ENCODE measurements at places on chromosomes 1 and 21. TPM values are rescaled to one million over a fixed set of nuclear protein-coding genes. Genes with fewer than 3 reads are reported as not detected.

Gene MAP3K7CL
- 3.0 TPM for total RNA-seq

Gene ASCL5
- total RNA-seq = not detected

Gene LORICRIN
- total RNA-seq = not detected

Gene LIPI
- total RNA-seq = not detected

DNA sequence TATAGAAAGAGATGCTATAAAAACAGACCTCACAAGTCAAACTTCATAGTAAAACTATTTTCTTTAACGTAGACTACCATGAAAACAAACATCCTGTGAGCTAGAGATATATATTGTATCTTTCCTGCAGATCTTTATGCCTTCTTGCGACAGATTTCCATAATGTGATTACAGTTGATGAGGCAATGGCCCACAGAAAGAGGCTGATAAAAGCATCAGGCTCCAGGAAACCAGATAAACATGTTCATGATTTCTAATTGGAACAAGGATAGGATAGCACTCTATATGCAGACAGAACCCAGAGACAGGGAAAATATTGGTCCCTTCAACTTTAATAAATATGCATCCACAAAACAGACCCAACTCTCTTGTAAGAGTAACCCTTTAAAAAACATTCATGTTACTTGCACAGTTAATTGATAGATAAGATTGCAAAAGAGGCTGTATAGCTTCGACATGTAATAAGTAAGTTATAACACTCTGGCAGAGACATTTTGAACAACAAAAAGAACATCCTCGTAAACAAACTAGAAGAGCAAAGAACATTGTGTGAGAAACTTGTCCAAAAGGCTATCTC, 329.4 kb downstream of the AGBL4 start:
- DNase-seq = no peak

GRCh38 chr1:44554706-44555105, 119.6 kb downstream of the TMEM53 start:
- DNase-seq = no peak

- DNase-seq = no peak
These were observed 63.7 kb upstream of the IGSF21 start for GRCh38 chr1:18043871-18044270.

- DNase-seq = no peak
These were observed 12.8 kb upstream of the FOXO6 start for GRCh38 chr1:41348394-41348793.

- peak; percentile 16 for DNase-seq
These were observed 35.3 kb downstream of the EPHB2 start for GRCh38 chr1:22745669-22746585.

DNA sequence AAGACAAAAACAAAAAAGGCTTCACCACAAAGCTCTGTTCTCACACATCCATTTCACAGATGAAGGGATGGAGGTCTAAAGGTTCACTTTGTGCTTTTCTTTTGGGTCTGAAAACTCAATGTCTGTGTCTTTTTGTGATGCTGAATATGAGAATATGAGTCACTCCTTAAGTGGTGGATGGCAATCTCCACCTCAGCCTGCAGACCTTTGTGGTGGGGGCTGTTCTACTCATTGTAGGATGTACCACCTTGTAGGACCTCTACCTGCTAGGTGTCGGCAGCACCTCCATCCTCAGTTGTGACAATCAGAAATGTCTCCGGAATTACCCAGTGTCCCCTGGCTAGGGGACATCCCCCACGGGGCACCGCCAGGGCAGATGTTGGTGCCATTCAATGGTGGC, 42.8 kb downstream of the UBASH3A start:
- no peak for DNase-seq

- DNase-seq = peak; percentile 41
These were observed at the start of gene AGO4 for GRCh38 chr1:35807614-35808449. Gene AGO4, plus strand, starts transcription at chr1:35808016. Its CDS starts 401 bp downstream, at chr1:35808417.

DNA sequence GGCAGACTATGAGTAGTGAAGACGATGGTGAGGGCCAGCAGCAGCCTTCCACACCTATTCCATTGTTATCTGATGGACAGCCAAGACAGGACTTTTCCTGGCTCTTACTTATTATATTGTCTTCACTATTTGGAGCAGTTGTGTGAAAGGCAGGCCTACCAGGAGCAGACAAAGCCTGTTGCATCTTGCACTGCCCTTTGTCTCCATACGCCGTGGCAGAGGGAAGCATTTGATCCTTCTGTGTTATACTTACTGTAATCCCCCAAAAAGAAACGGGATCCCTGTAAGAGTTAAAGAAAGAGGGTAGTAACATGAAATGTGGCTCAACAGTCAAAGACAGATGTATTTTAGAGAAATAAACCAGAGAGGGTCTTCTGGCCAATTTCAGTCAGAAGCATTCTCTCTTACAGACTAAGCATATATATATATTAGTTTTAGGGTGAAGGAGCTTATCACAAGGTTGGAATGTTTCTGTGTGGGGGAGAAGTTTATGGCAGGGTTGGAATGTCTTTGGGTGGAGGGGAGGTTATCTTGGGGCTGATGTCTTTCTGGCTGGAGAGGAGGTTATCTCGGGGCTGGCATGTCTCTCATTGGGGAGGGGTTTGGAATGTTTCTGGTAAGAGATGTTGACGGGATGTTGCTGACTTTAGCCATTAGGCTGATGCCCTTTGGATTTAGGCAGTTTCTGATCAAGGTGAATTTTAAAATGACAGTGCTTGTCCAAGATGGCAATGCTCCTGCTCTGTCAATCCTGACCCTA, 23.4 kb upstream of the HSD3B1 start:
- no peak for DNase-seq
